ENCODE measurements at places on chromosomes 5 and 9.
A peak's percentile ranks its signal among the peaks of the same experiment; 100 is the strongest.

- no peak for DNase-seq
Measured at GRCh38 chr9:71446106-71446472, 322.2 kb downstream of the CEMIP2 start.

DNA sequence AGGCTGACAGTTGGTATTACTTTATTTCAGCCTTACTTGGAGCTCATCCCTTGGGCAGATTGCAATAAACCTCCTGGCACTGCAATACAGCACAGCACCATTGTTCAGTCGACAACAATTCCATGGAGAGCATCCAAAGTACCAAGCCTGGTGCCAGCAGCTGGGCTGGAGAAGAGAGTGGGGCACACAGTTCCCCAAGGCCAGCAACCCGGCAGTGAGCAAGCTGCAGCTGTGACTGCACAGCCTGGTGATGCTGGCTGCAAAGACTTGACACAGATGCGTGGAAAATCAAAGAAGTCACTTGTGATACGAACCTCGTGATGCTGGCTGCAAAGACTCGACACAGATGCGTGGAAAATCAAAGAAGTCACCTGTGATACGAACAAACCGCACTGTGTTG, 125.4 kb downstream of the ATPSCKMT start:
- DNase-seq, result no peak

GRCh38 chr9:115730396-115730795, 423.2 kb upstream of the PAPPA start:
- DNase-seq, result no peak

GRCh38 chr5:60356745-60357144, 343.2 kb downstream of the DEPDC1B start:
- DNase-seq, result no peak

- no peak for DNase-seq
Measured at GRCh38 chr5:139745800-139746690, 49.6 kb upstream of the PSD2 start.

DNA sequence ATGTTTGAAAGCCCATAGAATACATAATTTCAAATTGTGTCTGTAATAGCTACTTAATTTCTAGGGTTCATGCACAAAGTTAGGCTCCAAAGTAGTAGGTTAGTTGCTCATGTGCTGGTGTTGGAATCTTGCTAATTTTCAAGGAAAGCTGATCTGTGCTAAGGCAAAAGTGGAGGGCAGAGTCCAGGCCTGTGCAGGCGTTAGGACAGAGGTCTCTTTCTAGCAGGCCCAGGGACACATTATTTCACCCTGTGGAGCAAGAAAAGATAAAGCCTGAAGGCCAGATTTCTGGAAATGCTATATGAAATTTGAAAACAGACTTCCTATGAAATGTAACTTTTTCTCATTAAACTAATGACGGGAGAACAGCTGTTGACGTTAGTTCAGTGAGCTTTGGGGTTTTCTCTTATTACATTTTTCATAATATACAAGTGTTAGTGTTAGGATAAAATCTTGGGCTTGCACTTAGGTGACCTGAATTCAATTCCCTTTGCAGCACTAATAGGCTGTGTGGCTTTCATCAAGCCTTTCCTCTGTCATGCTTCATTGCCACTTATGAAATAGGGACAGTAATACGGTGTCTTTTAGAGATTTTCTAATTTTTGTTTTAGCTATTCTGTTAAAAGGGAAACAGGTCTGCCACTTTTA, 196.7 kb upstream of the HAPLN1 start:
- no peak for DNase-seq

GRCh38 chr9:2420543-2420942, 201.0 kb upstream of the VLDLR start:
- no peak for DNase-seq

DNA sequence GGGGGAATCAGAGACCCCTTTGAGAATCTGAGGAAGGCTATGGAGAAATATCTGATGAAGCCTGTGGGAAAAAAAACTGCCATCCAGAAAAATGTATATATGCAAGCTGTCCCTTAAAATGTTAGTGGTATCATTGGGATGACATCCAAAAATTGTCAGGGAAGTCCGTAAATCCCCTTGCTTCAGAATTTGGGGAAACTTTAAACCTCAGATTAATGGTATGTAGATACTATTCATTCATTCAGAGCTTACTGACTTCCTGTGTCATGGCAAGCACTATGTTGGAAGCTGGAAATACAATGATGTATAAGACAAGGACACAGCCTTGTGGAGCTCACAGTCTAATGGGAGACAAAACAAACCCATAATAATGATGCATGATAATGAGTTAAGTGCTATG, 10.9 kb upstream of the MOB3B start:
- DNase-seq, result no peak

DNA sequence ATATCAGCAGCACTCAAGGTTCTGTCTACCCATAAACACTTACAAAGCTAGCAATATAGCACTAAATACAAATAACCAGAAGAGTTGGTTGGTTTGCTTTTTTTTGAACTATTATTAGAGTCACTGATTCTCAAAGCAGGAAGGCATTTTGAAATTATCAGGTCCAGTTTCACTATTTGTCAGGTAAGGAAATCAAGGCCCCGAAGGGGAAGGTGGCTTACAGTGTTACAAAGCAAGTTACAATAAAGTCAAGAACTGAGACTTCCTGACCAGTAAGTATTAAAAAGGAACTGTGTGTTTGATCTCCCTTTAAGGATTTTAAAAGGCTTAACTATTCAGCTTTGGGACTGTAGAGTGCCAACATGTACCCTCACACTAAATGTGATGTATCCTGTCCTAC, 10.8 kb downstream of the C5orf15 start:
- peak; percentile 79 for DNase-seq

- no peak for DNase-seq
Measured at GRCh38 chr5:39758426-39758825, 333.6 kb upstream of the DAB2 start.

- DNase-seq, result no peak
Measured at GRCh38 chr9:9924376-9924775, 688.4 kb downstream of the PTPRD start.

- DNase-seq, result no peak
Measured at GRCh38 chr5:139952574-139952973, 90.5 kb downstream of the NRG2 start.

DNA sequence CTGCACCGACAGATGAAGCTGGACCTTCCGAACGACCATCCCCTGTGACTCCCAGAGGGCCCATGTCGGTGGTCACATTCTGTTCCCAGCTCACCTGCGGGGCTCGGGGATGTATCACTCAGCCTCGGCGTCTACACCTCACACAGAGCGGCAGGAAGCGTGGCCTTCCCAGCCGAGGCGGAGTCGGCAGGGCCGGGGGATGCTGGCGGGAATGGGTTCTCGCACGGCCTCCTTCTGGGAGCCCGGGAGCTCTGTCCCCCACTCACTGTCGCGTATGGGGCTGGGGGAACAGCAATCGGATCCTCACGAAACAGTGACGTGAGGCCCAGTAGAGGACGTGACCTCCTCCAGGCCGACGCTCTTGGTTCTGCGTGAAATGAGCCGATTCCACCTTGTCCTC, 20.4 kb downstream of the NACC2 start:
- DNase-seq, result no peak

DNA sequence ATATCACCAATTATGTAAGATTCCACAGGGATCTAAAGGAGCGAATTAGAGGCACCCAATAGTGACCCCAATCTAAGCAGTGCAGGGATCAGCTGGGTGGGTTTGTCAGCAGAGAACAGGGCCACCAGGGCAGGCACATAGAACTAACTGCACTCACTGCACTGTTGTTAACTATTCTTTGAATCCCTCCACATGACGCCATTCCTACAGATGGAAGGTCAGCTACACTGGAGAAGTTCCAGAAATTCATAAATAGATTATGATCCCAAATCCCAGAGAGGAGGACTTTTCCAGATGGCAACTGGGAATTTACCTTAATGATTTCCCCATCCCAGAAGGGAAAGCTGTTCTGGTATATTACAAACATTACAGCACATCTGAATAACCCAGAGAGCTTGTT, 84.2 kb downstream of the THBS4 start:
- no peak for DNase-seq

DNA sequence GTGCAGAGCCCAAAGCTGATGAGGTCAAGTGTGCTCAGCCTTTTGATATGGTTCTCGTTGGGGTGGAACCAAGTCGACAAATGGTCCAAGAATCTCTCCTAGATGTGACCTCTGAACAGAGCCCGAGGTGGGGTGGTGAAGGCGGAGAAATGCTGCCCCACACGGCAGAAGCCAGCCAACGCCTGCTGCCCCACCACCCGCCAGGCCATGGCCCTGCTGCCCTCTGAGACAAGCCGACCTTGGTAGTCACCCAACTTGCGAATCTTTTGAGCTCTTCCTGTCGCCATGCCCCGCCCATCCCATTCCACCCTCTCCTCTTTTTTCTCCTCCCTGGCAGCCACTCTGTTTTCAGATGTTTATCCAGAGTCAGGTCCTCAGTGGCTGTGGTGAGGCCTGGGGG, 91.5 kb upstream of the EGFLAM start:
- DNase-seq, result no peak

DNA sequence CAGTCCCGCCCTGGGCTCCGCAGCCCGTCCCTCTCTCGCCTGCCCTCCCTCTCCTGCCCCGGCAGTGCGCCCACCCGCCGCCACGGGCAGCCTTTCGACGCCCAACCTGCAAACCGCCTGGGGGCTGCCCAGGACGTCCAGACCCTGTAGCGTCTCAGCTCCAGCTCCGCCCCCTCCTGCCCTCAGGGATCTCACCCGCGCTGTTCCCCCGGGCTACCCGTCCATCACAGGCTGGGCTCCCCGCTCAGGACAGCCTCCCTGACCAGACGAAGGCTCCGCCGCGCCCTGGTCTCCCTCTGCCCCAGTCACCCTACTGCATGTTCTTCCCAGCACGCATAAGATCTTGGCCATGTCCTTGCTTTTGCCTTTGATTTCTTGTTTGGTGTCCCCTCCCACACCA, 1.4 kb downstream of the RASGEF1C start:
- DNase-seq, result no peak

GRCh38 chr5:91397791-91398190, 14.7 kb upstream of the ARRDC3 start:
- DNase-seq, result no peak

GRCh38 chr9:19173598-19174125, 46.4 kb upstream of the PLIN2 start:
- no peak for DNase-seq

GRCh38 chr9:35954942-35955546, 2.9 kb downstream of the OR2S2 start:
- peak; percentile 49 for DNase-seq

DNA sequence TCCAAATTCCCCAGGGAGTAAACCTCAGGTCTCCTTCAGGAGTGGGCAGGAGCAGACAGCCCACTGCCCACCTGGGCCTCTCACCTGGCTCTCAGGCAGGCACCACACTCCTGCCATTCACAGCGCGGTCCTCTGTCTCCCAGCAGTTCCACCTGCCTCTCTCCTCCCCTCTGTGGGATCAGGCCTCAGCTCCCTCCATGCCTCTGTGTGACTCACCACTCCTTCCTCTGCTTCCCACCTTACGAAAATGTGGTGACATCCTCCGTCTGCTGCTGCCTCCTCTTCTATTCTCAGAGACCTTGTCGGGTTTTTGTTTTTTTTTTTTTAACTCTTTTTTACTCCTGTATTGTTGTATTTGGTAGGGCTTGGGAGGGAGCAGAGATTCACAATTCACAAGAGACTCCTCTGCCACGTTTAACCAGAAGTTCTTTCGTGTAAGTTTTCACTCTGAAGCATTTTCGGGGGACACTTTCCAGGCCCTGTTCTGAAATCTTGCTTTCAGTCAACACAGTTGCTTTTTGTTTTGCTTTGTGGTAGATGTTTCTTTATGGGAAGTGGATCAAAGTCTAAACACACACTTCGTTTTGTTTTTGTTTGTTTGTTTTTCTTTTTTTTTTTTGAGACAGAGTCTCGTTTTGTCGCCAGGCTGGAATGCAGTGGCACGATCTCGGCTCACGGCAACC, 21.1 kb upstream of the CDKN2AIPNL start:
- DNase-seq, result no peak

DNA sequence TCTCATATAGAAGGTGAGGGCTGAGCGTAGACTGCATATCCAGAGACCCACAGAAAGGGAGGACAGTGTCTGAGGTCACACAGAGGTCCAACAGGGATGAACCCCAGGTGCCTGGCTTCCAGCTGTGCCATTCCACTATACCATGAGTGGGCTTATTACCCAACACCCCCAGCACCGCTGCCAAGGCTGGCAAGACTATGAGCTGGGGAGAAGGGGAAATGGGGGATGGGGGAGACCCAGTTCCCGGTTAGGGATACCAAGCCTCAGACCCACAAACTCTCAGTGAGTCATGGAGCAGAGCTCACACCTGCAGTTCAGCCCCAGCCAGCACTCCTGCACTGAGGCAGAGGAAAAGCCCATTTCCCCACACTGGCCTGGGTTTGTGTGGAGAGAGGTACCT, 106.4 kb downstream of the PSD2 start:
- no peak for DNase-seq

GRCh38 chr9:90441814-90442213, 200.8 kb downstream of the DIRAS2 start:
- DNase-seq, result no peak

GRCh38 chr9:89053301-89053700, 62.0 kb downstream of the S1PR3 start:
- no peak for DNase-seq

DNA sequence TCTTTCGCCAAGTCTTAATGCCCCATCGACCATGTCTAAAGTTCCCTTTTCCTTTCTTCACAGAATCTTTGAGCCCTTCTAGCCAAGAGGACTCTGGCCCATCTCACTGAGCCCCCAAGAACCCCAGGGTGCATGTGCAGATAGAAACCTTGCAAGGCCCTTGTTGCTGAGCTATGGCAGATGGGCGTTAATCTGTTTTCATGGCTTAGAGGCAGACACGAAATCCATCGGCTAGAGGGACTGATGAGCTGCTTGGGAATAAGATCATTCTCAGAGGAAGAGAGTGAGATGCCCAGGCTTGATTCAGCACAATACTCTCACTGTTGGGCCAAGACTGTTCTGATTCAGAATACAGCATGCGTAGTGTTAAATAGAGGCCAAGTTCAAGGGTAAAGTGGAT, 262.5 kb upstream of the C9orf72 start:
- no peak for DNase-seq

DNA sequence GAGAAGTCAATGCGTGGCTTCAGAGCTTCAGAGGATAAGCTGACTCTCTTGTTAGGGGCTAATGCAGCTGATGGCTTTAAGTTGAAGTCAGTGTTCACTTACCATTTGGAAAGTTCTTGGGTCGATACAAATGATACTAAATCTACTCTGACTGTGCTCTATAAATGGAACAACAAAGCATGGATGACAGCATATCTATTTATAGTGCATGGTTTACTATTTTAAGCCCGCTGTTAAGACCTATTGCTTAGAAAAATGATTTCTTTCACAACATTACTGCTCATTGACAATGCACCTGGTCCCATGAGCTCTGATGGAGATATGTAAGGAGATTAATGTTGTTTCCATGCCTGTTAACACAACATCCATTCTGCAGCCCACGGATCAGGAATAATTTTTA, 435.7 kb downstream of the MAT2B start:
- DNase-seq, result no peak
